Activated CD4-positive, alpha-beta memory T cell treated with anti-CD3 and anti-CD28 coated beads, Interleukin-2, amount 10 ng/mL, durations not matched to agents 7 days and 5 days (primary cell): ENCODE measurements at places on chromosomes 4 and X. TPM values are rescaled to one million over a fixed set of nuclear protein-coding genes. Genes with fewer than 3 reads are reported as not detected.

HNRNPDL gene
- 295 TPM for total RNA-seq

DMRTC1 gene
- not detected for total RNA-seq

IL9R gene
- 65.3 TPM for total RNA-seq

ADH1A gene
- not detected for total RNA-seq

LONRF3 gene
- 0.50 TPM for total RNA-seq

GLRA2 gene
- total RNA-seq: not detected

S100P gene
- total RNA-seq: 165 TPM

NHSL2 gene
- 7.9 TPM for total RNA-seq

PTTG2 gene
- total RNA-seq: 0.90 TPM

ITGB1BP2 gene
- 2.9 TPM for total RNA-seq

ZNF711 gene
- total RNA-seq: 0.18 TPM

AMTN gene
- not detected for total RNA-seq

SH3D19 gene
- not detected for total RNA-seq

STOX2 gene
- not detected for total RNA-seq

TEC gene
- 0.80 TPM for total RNA-seq

EBP gene
- 446 TPM for total RNA-seq

BCLAF3 gene
- total RNA-seq: 8.4 TPM

GRID2 gene
- total RNA-seq: not detected

FGD1 gene
- total RNA-seq: 0.08 TPM

MAGEA6 gene
- total RNA-seq: not detected

MAGIX gene
- 2.0 TPM for total RNA-seq

RTL5 gene
- total RNA-seq: 0.13 TPM

ODAPH gene
- 3.5 TPM for total RNA-seq

TNIP2 gene
- 58.4 TPM for total RNA-seq

NFKB1 gene
- 88.1 TPM for total RNA-seq

KIT gene
- total RNA-seq: 0.65 TPM
